ENCODE measurements at places on chromosomes 2 and 18. TPM values are rescaled to one million over a fixed set of nuclear protein-coding genes. Genes with fewer than 3 reads are reported as not detected.

DNA sequence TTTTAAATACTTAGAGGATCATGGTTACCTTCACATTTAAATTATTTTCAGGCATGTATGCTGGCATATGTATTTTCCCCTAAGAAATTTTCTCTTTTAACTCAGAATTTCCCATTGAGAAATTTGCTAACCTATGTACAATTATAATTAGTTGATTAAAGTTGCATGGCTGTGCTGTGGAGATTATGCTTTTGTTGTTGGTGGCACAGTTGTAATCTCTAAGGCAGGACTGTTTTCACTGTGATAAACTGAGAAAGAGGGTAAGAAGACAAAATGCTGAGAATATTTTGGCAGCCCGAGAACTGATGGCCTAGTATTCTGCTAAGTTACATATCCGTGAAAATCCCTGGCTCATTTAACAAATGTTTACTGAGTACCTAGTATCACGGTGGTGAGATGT is 1.4 kb downstream of the VRK2 start:
- DNase-seq: no peak

Gene MLPH
- total RNA-seq: 40.1 TPM

Gene DYNAP
- total RNA-seq: not detected

Gene GALNT3
- not detected for total RNA-seq

DNA sequence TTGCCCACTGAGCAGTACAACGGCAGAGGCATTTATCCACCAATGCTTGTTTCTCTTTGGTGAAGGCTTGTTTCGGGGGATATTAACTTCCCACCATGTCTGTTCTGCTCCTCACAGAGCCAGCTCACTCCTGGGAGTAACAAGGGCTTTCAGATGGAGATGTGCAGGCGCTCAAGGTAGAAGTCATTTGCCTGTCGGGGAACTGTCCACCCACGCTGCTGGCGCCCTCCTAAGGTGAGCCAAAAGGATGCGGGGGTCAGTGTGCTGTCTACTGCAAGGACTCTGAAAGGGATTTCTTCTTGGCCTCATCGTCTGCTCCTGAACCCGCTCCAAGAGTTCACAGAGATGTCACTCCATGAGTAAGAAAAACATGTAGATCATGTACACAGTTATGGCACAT is 57.0 kb upstream of the CYRIA start:
- DNase-seq: no peak

DNA sequence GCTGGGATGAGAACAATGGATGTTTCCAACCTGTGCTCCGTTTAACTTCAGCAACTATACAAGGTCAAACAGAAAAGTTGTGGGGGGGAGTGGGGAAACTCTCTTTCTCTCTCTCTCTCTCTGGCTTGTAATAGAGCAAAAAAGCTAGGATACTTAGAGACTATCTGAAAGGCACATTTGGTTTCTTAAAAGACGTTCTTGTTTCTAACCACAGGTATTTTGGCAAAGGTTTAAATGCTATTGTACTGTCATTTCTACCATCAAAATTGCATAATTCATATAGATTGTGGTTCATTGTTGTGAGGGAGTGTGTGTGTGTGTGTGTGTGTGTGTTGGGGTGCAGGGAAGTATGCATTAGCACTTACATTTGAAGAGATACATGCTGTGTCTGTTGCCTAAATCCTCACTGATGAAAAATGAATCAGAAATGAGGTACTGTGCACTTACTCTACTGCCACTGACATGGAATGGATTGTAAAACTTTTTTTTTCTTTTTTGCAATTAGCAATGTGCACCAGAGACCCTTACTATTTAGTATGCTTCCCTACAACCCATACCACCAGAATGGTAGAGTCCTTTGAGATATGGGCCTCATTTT is 841.0 kb upstream of the PIK3C3 start:
- DNase-seq: no peak

GRCh38 chr2:218820746-218821369 is 10.7 kb downstream of the PRKAG3 start:
- DNase-seq: no peak

DNA sequence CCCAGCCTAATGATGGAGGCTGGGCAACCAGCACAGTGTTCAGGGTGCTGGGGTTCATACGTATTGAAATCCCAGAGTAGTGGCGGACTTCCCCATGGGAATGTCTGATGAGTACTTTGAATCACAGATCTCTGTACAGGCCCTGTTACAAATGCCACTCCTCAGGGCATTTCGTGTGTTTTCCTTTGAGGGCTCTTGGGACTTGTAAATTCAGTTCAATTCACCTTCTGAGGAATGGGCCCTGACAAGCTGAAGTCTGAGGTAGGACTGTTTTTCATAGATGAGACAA is 288 bp upstream of the RDH14 start:
- no peak for DNase-seq

Gene CFC1
- total RNA-seq: not detected

Gene IL37
- not detected for total RNA-seq

DNA sequence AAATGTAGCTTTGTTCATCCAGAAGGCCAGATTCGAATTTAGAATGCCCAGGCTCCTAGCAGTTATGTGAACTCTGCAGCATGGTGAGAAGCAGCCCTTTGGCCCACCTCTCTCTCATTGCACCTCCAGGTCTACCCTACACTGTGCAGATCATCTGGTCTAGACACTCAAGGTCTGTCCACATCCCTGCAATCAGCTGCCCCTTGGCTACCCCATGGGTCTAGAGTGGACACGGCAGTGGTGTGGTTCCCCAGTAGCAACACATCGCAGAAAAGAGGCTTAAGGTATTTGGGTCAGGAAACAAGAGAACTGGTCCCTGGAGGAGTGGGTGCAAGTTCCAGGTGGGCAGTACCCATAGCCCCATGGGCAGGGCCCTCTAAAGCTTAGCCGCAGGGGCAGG is 76.6 kb upstream of the BCL2L11 start:
- no peak for DNase-seq

Measured in heart left ventricle (tissue), 16 donors.